ENCODE measurements at places on chromosomes 11 and 22. TPM values are rescaled to one million over a fixed set of nuclear protein-coding genes. Genes with fewer than 3 reads are reported as not detected.

- no peak for DNase-seq
Observed at GRCh38 chr11:88508759-88509581, 171.4 kb upstream of the CTSC start.

DNA sequence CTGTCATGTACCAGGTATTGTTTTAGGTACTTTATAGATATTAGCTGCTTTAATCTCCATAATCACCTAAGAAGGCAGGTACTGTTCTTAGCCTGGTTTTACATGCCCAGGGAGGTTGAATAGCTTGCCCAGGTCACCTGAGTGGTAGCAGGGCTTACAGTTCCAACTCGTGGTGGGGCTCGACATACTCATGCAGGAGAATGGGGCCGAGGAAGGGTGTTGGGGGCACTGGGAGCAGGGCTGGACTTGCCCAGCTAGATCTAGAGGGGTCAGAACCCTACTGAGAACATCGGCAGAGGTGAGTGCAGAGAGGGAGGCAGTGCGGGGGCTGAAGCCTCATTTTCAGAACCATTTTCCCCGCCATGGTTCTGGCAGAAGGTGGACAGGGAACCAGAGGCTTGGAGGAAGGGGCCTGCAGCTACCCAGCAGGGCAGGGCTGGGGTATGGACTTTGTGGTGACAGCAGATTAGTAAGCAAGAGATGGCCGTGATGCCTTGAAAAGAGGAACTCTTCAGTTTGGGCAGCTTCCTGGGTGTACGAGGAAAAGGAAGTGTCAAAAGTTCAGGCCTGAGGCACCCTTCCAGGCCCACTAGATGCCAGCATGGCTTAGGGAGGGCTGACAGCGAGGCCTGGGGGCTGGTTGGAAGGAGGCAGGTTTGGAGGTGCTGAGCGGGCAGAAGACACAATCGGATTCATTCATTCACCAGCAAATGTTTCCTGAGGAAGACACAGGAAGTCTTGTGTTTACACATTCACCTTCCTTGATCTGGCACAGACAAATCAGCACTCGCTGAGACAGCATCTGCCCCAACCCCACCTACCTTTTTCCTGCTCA is 54.7 kb upstream of the LYVE1 start:
- DNase-seq = no peak

GRCh38 chr11:128544471-128545051 is 42.8 kb downstream of the ETS1 start:
- DNase-seq = no peak

- no peak for DNase-seq
Observed at GRCh38 chr22:47802421-47802820, 1040.0 kb downstream of the TBC1D22A start.

Gene MS4A4A
- total RNA-seq = not detected

All from epithelial cell of proximal tubule (primary cell).